Foreskin fibroblast (primary cell): ENCODE measurements at places on chromosomes 13 and 19.

- no peak for DNase-seq
These were observed 7.1 kb downstream of the ARGLU1 start for GRCh38 chr13:106560821-106561220.

GRCh38 chr19:51786646-51787494 is 8.1 kb upstream of the FPR3 start:
- DNase-seq = no peak

- no peak for DNase-seq
These were observed 9.4 kb downstream of the LCP1 start for GRCh38 chr13:46172531-46172991.

- DNase-seq = peak; percentile 33
These were observed 162.0 kb downstream of the EFNB2 start for GRCh38 chr13:106373304-106373988.

DNA sequence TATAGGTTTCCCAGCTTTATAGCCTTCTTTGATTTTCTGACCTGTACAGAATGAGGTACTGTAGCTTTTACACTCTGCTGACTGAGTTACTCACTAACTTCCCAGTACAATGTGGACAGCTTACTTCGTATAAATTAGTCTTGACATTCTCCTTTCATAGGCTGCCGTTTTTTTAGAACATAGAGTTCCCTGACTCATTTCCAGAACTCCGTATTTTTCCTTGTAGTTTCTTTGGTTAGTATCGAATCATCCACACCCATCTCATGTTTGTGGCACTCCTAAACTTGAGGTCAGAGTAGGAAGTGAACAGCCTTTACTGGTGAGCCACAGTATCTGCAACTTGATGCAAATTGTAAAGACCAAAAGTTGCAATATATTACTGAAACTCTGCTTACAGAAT is 303.9 kb downstream of the SLITRK5 start:
- DNase-seq = peak; percentile 13

DNA sequence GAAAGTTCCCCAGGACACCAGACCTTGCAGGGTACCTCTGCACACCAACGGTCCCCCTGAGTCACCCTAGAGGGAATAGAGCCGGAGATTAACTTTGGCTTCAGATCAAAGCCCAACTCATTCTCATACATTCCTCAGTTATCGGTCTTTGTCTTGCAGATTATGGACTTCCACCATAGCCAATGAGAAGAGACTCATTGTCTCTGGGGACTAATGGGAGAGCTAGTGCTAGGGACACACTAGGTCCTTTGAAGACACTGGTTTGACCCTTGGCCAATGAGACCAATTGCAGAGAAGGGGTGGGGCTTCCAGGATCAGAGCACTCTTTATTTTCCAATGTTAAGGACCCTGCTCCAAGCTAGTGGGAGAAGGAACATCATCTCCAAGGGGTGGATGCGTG is 6.1 kb downstream of the KLK7 start:
- no peak for DNase-seq

GRCh38 chr19:33794683-33795369 is 1.8 kb upstream of the KCTD15 start:
- no peak for DNase-seq

GRCh38 chr13:45782327-45783045 is 69.1 kb downstream of the SIAH3 start:
- DNase-seq = no peak

- DNase-seq = peak; percentile 17
These were observed 1422.1 kb downstream of the PCDH9 start for GRCh38 chr13:65808061-65808460.

DNA sequence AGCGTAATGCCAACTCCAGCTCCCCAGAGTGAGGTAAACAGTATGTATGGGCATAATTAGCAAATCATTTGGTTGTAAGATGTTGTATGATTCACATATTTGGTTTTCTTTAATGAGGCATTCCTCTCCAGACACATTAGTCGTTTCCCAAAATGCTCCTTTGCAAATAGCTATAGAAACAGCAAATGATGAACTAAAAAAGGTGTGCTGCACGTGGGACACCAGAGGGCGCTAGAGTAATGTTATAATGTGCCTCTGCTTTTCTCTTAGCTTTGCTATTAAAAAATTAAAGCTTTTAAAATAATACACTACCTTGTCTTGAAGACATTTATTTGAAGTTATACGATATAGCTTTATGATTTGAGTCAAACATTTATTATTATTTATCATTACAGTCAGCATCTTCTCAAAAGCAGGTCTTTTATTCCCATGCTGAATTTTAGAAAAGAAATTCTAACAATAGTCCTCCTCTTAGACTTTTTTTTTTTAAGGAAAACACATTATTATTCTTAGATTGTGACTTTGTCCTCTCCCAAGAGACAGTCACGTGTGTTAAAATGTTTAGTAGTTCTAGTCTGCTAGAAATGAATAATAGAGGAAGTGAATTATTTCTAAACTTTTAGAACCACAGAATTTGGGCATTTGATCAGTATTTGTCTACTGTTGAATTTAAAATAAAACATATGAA is 121.6 kb upstream of the FRY start:
- DNase-seq = peak; percentile 54

- no peak for DNase-seq
These were observed 765.8 kb downstream of the SLITRK5 start for GRCh38 chr13:88436974-88437373.

DNA sequence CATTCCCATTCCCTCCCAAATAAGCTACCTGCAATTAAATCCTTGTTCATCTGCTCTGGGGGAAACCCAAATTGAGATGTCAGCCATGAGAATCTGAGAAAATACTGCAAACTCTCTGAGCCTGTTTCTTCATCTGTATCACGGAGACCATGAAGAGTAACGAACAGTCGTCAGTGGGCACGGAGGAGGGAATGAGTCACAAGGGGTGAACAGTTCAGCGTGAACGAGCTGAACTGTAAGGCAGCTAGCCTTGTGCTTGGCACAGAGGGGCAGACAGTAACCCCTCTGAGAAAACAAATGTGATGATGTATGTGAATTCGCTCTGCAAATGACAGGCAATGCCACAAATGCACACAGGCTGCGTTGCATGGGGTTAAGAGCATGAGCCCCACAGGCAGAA is 288.7 kb downstream of the FOXO1 start:
- DNase-seq = peak; percentile 54

DNA sequence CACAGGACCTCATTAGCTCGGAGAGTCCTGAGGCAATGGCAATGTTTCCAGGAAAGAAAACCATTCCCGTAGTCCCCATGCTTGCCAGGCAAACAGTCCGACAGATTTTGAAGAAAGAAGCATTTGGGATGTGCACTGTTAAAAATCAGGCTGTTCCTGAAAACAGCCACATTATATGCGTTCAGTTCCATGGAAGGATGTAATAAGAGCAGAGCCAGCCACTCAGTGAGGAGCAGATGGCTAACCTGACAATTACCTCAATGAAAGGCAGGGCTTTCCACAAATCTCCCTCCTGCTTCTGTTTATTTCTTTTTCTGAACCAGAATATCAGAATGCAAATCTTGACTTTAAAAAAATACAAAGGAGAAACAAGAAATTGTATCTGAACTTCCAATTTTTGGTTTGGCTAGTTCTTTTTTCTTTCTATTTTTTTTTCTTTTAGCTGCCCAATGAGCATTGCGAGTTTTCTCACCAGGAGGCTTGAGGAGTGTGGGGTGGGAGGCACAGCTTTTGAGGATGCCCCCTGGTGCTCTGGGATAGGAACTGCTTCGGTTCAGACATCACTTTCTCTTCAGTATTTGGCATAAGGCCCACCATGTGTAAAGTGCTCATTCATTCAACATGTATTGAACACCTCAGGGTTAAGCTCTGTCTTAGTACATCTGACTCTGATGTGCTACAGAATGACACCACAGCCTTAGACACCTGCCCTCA is 124.2 kb downstream of the TBC1D4 start:
- DNase-seq = peak; percentile 41

DNA sequence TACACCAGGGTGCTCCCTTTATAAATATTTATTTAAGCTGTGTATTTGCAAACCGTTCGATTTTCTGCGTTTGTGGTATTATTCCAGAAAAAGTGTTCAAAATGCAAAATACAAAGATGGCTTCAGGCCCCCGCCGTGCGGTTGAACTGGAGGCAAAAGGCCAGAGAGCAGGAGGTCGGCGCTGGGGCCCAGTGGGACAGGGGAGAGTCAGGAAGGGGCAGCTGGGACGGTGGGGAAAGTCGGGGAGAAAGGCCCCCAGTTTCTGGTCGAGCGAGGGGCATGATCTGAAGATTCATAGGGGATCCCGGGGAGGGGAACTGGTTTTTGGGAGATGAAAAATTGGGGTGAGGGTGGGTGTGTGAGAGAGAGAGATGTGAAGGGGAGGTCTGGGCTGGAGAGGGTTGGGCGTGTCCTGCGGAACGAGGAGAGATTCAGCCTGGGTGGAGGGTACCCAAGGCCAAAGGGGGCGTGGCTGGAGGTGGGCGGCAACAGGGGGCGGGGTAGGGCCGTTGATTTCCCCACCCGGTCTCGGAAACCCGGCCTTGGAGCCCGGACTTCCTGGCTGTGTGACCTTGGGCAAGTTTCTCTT is 678 bp downstream of the ISOC2 start:
- peak; percentile 91 for DNase-seq

DNA sequence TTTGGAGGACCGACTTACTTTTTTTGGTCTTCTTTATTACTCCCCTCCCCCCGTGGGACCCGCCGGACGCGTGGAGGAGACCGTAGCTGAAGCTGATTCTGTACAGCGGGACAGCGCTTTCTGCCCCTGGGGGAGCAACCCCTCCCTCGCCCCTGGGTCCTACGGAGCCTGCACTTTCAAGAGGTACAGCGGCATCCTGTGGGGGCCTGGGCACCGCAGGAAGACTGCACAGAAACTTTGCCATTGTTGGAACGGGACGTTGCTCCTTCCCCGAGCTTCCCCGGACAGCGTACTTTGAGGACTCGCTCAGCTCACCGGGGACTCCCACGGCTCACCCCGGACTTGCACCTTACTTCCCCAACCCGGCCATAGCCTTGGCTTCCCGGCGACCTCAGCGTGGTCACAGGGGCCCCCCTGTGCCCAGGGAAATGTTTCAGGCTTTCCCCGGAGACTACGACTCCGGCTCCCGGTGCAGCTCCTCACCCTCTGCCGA is 409 bp downstream of the FOSB start:
- DNase-seq = no peak

GRCh38 chr13:41973247-41973741 is 12.4 kb upstream of the VWA8 start:
- DNase-seq = no peak

DNA sequence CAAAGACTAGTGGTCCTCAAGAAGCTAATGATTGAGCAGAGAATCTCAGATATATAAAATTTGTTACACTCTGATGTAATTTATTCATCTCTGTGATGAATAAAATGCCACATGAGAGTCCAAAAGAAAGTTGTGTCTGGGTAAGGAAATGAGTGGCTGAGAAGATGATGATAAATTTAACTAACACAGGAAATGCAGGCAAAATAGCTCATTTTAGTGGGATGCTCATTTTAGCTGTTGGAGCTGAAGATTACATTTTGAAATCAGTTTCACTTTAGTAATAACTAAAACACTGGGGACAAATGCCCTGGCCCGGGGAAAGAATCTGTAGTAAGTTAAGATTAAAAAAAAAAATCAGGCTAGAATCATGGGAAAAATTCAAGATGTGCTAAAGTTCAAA is 35.2 kb downstream of the SPRY2 start:
- DNase-seq = no peak

DNA sequence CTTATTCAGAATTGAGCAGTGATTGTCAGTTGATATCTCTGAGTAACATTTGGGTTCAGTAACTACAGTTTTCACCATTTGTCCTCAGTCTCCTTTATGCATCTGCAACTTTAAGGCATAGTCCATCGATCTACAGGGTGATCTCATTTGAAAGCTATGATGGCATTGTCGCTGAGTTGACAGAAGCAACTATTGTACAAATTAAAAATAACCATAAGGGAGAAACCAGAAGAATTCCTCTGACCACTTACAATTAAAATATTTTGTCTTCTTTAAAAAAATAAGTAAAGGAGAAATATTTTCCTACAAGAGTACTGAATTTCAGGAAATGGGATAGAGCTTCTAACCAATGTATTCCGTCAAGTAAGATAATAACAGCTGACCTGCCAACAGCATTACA is 30.6 kb downstream of the RAP2A start:
- DNase-seq = no peak

- no peak for DNase-seq
These were observed 326.0 kb downstream of the HS6ST3 start for GRCh38 chr13:96415831-96416385.

DNA sequence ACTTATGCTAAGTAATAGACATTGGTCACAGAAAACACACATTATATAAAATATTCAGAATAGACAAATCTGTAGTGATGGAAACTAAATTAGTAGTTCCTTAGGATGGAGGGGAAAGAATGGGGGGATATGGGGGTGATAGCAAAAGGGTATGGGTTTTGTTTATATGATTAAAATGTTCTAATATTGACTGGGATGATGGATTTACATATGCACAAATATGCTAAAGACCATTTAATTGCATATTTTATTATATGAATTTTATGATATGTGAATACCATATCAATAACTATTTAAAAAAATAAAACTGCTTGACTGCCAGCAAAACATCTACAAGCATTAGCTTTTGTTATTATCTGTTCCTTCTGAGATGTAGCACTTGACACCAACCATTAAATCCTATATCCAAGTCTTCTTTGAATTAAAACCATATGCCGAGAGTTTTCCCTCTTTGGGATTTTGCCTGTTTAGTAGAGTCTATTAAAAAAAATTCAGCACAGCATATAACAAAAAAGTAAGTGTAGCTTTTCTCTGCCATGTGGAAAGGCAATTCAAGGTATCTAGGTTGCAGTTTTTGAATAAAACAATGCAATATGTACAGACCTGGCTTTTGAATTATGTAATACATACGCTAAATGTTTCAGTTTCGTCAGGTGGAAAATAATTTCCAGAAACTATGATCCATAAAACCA is 2584.1 kb upstream of the PCDH20 start:
- DNase-seq = peak; percentile 3

GRCh38 chr13:28826368-28826767 is 6.2 kb downstream of the MTUS2 start:
- DNase-seq = no peak

- DNase-seq = no peak
These were observed 51.4 kb upstream of the ITM2B start for GRCh38 chr13:48181482-48182145.

DNA sequence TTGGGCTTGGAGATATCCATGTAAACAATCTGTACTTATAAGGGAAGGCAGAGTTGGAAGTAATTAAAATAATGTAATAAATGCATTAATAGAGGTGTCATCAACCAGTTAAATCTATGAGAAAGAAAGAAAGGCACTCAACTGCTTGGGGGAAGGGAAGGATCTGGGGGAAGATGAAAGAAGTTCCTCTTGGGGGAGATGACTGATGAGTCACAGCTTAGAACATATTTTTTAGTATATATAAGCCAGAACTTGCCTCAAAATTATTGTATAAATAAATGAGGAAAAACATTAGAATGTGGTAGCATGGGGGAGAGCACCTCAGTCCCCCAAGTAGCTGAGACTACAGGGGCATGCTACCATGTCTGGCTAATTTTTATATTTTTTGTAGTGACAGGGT is 205.8 kb downstream of the GGACT start:
- peak; percentile 62 for DNase-seq

GRCh38 chr13:74251778-74252519 is 117.7 kb upstream of the KLF12 start:
- DNase-seq = peak; percentile 74
